SJSA1 (cell line): ENCODE measurements at places on chromosomes 1 and 21.

DNA sequence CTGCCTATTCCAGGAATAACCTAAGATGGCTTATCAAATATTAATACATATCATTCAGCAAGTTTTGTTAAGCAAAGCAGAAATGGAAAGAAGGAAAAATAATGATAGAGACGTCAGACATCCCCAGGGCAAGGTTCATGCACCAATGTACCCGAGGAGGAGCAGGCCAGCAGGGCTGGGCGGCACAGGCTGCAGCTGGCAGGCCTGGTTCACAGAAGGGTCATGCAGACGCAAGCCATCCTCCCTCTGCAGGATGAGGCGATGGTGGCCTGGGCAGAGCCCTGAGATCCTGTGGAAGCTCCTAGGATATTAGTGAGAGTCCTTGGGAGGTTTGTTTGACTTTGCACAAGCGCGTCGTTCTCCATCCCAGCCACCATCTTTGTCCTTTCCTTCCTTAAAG is 30.0 kb downstream of the BATF3 start:
- no peak overlapping the region for H3K4me3 ChIP-seq
- H3K27me3 ChIP-seq = no peaks in the 10 kb centered on the region
- H3K36me3 ChIP-seq = no peaks in the 10 kb centered on the region
- H3K27ac ChIP-seq = no peak overlapping the region

DNA sequence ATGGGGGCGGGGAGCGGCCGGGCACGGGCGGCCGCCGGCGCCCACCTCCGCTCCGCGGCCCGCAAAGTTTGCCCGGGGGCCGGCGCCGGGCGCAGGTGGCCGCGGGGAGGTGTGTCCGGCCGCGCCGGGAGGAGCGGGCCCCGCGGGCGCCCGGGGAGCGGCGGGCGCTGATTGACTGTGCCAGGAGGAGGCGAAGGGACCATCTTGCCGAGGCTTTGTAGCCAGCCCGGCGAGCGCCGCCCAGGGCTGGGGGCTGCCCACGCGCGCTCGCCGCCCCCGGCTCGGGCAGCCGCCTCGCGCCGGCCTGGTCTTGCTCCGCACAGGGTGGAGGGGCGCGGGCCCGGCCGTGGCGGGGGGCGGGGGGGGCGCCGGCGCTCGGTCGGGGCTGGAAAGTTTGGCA is 432 bp downstream of the EPHB2 start:
- DNase-seq = no peak
- H3K4me3 ChIP-seq = peak overlapping the region; percentile 38
- no peaks in the 10 kb centered on the region for H3K36me3 ChIP-seq

DNA sequence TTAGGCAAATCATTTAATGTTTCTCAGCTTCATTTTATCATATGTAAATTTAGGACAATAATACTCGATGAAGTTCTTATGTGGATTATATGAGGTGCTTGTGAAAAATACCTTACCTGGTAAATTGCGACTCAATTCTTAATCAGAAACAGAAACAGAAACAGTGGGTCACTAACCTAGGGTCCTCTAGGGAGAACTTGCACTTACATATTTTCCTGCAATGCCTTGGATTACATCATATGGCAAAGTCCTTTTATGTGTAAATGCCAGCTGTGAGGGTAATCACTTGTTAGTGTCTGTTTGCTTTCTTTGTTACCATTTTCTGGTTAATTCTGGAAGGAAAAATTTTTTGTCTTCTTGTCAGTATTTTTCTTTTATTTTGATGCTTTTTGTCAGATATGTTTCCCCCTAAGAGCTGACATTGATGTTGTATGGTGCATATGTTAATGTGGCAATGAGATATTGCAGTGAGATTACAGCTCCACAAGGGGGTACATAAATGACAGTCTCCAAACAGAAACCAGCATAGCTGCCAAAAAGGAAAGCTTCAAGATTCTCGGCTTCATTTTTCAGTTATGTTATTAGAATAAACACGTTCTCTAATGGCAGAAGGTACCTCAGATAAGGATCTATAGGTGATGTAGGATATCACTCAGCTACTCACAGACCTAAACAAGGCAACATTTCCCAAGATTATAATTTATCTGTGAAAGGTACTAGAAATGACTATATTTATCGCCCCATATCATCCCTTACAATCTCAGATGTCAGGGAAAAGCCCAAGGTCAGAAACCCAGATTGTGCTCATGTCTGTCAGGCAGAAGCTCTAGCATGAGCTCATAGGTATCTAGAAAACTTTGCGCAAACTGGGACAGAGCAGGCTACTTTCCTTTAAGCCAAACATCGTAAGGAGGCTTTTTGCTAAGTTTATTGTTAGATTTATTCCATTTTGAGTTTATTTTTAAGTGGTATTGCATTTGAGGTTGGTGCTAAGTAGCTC is 119.9 kb downstream of the FASLG start:
- no peak for DNase-seq
- no peaks in the 10 kb centered on the region for H3K27me3 ChIP-seq
- H3K36me3 ChIP-seq = no peaks in the 10 kb centered on the region
- H3K4me1 ChIP-seq = no peaks in the 10 kb centered on the region
- H3K27ac ChIP-seq = no peak overlapping the region

DNA sequence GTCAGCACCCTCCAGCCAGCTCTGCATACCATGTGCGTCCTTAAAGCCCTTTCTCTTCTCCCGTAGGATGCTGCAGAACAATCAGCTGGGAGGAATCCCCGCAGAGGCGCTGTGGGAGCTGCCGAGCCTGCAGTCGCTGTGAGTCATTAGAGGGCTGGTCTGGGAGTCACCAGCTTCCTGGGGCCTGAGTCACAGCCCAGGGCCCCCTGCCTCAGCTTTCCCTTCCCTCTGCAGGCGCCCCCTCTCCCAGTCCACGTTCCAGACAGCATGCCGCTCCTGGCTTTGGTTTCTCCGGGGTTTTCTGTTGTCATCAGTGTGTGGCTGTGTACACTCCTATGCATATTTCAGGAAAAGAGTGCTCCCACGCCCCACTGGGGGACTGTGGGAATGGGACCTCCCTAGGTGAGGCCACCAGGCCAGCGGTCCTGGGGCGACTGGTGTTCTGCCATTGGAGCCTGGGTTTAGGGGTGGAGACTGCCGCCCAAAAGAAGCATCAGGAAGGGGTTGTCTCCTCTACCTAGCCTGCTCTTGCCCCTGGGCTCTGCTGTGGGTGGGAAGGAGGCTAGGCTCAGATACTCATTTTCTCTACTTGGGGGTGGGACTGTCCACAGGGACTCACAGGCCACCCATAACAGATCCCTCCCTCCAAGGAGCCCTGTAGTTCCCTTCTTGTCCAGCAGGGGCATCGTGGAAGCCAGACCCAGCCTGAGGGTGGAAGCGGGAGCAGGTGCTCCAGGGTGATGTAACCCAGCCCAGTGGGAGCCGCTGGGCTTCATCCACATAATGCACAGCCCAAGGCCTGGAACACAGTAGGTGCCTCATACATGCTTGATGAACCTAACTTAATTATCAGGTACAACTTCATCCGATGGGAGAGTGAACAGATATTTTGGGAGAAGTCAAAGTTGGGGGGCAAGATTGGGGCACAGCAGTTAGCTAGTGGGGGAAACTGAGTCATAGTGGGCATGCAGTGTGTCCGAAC is 42.5 kb downstream of the LGR6 start:
- peak overlapping the region; percentile 89 for H3K27ac ChIP-seq
- peak; percentile 98 for DNase-seq
- H3K4me3 ChIP-seq = peak overlapping the region; percentile 10
- H3K27me3 ChIP-seq = no peaks in the 10 kb centered on the region

DNA sequence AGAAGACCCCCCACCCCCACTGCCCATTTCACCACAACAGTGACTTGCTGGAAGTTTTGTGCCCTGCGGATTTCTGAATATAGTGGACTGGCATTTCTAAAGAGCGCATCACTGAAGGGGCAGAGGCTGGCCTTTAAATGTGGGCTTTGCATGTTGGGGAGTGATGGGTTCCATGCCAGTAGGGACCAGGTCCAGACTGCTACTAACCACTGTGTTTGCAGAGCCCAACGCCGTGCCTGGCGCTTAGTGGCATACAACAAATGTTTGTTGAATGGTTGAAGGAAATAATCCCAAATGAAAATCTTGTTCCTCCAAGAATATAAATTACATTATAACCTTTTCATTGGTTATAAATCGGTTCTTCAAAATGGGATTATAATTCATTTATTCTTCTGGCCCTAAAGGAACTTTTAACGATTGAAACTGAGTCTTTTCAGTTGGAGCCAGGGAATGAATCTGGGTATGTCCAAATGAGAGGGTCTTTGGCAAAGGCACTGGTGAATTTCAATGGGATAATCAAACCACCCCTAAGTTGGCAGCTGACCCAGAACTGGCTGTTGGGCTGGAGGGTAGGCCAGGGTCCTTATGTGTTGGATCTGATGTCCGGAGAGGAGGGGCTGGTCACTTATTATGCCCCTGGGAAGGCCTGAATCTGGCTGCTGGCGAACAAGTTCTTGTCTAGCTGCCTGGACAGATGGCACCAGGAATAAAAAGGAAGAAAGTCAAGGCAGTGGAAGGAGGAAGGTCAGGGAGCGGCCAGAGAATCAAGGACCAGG is 13.8 kb upstream of the SDHB start:
- peaks cover 18% of the 10 kb centered on the region for H3K4me1 ChIP-seq
- no peaks in the 10 kb centered on the region for H3K27me3 ChIP-seq
- no peak overlapping the region for H3K4me3 ChIP-seq
- no peaks in the 10 kb centered on the region for H3K36me3 ChIP-seq

GRCh38 chr1:36091698-36092097 is 3.0 kb downstream of the ADPRS start:
- H3K36me3 ChIP-seq = peaks cover 68% of the 10 kb centered on the region
- H3K4me1 ChIP-seq = peaks cover 8% of the 10 kb centered on the region
- H3K27ac ChIP-seq = no peak overlapping the region
- H3K4me3 ChIP-seq = no peak overlapping the region

DNA sequence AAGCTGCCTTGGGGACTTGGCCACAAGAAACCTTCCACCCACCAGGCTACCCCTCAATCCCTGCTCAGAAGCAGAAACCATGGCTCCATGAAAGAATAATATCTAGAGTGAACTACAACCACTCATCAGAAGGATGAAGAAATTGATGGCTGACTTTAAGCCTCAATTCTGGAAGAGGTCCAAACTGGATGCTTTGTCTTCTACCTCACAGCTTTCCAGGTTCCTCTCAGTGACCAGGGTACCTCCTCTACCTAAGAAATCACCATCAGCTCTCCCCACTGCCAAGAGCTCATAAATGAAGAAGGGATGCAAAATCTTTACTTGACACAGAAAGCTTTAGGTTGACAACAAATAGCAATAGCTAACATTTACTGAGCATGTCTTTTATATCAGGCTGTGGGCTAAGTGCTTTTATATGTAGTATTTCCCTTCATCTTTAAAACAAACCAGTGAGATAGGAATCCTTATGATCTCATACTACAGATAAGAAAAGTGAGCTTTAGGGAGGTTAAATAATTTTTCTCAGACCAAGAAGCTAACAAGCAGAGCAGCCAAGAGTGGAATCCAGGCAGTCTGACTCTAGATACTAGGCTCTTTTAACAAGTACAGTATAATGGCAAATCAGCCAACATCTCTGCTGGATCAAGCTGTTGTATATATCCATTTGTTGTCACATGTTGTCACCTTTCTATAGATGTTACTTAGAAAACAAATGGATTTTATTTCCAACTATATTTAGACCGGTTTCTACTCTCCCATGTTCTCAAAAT is 243.0 kb upstream of the SGIP1 start:
- DNase-seq = no peak

DNA sequence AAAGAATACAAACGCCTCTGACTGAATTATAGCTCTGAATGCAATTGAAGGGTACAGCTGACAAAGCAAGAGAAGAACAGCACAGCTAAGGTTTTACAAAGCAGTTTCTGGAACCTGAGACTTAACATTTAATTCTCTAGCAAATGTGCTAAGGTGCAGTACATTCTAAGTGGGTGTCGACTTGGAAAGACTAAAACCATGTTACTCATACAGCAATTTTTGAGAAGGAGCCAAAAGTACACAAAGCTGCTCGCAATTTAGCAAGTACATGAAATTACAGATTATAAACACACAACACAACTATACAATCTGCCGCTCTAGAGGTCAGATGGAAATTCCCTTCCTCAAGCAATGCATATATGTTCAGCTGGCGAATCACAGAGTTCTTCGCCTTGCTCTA is 121.9 kb downstream of the TIAM1 start:
- no peaks in the 10 kb centered on the region for H3K36me3 ChIP-seq
- no peak overlapping the region for H3K27ac ChIP-seq
- H3K4me3 ChIP-seq = no peak overlapping the region

DNA sequence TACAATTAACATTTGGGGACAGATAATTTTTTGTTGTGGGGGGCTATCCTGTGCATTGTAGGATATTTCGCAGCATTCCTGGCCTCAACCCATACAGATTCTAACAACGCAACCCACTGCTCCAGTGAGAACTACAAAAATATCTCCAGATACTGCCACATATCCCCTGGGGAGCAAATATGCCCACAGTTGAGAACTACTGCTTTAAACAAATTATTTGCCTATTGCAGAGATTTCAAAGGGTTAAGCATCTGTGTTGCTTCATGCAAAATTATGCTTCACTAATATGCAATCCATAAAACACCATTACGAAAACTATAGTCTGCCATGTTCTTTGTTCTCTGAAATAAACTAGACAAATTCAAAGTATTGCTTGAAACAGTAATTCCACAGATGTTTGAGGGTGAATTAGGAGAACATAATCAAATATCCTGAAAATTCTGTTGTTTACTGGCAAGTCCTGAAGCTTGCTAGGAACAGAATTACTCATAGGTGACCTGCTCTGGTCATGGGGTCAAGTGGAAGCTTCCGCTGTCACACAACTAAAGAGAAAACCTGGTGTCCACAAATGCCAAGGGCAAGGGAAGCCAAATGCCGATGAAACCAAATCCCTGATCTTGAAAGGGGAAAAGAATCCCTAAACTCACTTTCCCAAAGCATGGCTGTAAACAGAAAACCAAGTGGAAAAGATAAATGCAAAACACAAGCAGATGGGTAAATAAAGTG is 149.4 kb downstream of the RERE start:
- peak; percentile 69 for DNase-seq
- no peak overlapping the region for H3K4me3 ChIP-seq
- H3K27ac ChIP-seq = peak overlapping the region; percentile 24
- H3K4me1 ChIP-seq = peaks cover 73% of the 10 kb centered on the region

- H3K36me3 ChIP-seq = no peaks in the 10 kb centered on the region
- no peaks in the 10 kb centered on the region for H3K27me3 ChIP-seq
- H3K4me1 ChIP-seq = no peaks in the 10 kb centered on the region
- DNase-seq = no peak
- H3K4me3 ChIP-seq = no peak overlapping the region
Observed at GRCh38 chr21:18499761-18500376, 96.3 kb upstream of the TMPRSS15 start.

DNA sequence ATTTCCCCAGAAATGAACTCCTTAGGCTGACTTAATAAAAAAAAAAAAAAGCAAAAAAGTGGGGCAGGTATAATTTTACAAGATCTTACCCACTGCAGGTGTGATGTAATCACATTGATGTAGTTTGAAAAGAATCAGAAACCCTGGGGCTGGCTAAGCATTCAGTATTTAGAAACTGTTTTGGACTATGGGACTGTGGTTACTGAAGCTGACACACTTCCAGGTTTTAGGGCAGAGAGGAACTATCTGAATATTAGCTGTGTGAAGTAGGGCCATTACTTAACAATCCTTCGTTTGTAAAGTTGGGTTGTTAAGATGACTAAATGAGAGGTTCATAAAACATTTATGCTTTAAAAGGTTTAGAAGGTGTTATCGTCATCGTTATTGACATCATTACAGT is 165.3 kb downstream of the FASLG start:
- H3K4me3 ChIP-seq = no peak overlapping the region
- DNase-seq = no peak
- no peaks in the 10 kb centered on the region for H3K36me3 ChIP-seq
- H3K4me1 ChIP-seq = peaks cover 12% of the 10 kb centered on the region
- no peak overlapping the region for H3K27ac ChIP-seq
- H3K27me3 ChIP-seq = no peaks in the 10 kb centered on the region

GRCh38 chr1:78291418-78291817 is 199.4 kb upstream of the PTGFR start:
- no peak overlapping the region for H3K27ac ChIP-seq
- no peak overlapping the region for H3K4me3 ChIP-seq
- H3K4me1 ChIP-seq = peaks cover 14% of the 10 kb centered on the region
- H3K27me3 ChIP-seq = no peaks in the 10 kb centered on the region
- no peak for DNase-seq
